ENCODE measurements at places on chromosomes 13 and 19. TPM values are rescaled to one million over a fixed set of nuclear protein-coding genes. Genes with fewer than 3 reads are reported as not detected.

DNA sequence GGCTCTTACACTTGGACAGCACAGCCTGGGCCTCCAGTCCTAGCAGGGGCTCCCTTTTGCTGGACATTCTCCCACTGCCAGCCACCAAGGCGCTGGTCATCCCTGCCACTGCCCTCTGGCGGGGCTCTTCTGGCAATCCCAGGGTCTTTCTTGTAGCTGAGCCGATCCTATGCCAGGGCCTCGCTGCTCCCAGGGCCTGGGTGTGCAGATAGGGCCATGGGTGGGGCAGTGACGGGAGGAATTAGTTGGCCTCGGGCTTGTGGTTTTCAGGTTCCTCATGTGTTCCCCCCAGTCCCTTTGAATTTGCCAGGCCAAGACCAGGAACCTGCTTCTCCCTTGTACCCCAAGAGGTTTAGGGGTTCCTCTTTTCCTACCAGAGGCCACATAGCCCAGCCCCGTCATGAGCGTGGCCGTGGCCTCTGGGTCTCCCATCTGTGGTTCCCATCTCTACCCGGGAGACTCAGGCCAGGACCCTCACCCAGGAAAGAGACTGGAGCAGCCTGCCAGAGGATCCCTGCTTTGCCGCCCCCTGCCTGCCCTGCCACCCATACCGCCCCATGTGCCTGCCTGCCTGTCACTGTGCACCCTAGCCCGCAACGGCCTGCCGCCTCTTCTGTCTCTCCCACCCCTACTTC, 26.2 kb downstream of the TMED1 start:
- no peak for DNase-seq

UBL5 gene
- 1,128 TPM for polyA plus RNA-seq

DNA sequence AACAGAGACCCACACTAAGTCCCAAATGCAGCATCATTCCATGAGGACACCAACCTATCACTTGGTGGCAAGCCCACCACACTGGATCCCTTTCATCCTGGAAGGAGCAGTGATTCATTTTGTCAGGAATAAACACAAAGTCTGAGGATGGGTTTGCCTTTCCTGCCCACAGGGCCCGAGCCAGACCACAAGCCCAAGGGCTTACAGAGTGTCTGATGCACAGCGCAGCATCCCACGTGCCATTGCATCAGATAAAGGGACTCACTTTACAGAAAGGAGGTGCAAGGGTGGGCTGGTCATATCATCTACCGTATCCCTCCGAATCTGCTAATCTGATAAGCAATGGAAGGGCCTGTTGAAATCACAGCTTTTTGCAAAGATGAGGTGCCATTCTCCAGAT, 12.2 kb upstream of the KCTD15 start:
- DNase-seq: no peak

- no peak for DNase-seq
These were observed 87.4 kb upstream of the TEX29 start for GRCh38 chr13:111233080-111233479.

DNA sequence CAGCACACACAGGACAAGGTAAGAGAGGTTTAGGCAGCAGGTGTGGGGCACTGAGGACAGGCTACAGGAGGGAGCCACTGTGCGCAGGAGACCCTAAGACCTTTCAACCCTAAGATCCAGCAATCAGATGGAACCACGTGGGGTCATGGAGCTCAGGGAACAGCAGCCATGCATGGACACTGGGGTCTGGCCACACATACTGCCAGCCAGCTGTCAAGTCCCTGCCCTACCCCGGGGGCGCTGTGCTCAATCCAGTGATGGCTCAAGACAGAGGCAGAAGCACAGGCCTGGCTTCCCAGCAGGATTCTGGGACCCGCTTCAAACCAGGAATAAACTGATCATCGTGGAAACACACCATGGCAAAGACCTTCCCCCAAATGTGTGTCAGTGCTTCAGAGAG, 25.5 kb upstream of the EPHX3 start:
- DNase-seq: no peak

ZNF440 gene
- polyA plus RNA-seq: 7.4 TPM

GRCh38 chr13:97255515-97256021, 33.4 kb downstream of the MBNL2 start:
- no peak for DNase-seq
